ENCODE measurements at places on chromosomes 16 and 17. TPM values are rescaled to one million over a fixed set of nuclear protein-coding genes. Genes with fewer than 3 reads are reported as not detected.
A peak's percentile ranks its signal among the peaks of the same experiment; 100 is the strongest.

GRCh38 chr17:28725166-28725659 lies 820 bp downstream of the TLCD1 start:
- DNase-seq, result no peak
- peak overlapping the region; percentile 25 for H3K4me3 ChIP-seq
- H3K36me3 ChIP-seq, result peaks cover 33% of the 10 kb centered on the region
- H3K27ac ChIP-seq, result peak overlapping the region; percentile 99
- no peaks in the 10 kb centered on the region for H3K27me3 ChIP-seq

DNA sequence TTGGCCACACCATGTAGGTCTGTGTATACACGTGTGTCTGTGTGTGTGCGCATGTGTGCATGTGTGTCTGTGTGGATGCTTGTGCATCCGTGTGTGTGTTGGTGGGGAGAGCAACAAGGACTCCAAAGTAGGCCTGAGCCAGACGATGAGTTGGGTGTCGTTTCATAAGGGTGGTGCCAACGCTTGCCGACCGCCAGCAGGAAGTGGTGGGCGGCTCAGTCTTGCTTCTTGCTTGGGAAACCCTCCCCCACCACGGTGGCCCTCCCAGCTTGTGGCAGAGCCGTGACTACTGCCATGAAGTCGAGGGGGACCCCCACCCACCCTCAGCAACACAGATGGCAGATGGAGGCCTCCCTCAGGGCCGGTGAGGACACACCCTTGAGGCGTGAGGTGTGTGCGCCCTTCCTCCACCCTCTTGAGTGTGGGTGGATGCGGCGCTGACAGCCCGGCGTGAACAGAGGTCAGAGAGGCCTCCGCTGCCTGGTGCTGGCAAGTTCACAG lies 17.5 kb downstream of the SBK1 start:
- H3K36me3 ChIP-seq, result no peaks in the 10 kb centered on the region
- H3K27me3 ChIP-seq, result no peaks in the 10 kb centered on the region
- no peak overlapping the region for H3K27ac ChIP-seq
- no peak for DNase-seq
- no peaks in the 10 kb centered on the region for H3K4me1 ChIP-seq

GRCh38 chr17:76865174-76865573 lies 3.0 kb upstream of the MGAT5B start:
- H3K4me3 ChIP-seq, result no peak overlapping the region
- no peak for DNase-seq
- no peak overlapping the region for H3K27ac ChIP-seq
- no peaks in the 10 kb centered on the region for H3K4me1 ChIP-seq
- no peaks in the 10 kb centered on the region for H3K27me3 ChIP-seq

- H3K4me3 ChIP-seq, result no peak overlapping the region
- no peaks in the 10 kb centered on the region for H3K27me3 ChIP-seq
- H3K36me3 ChIP-seq, result no peaks in the 10 kb centered on the region
- no peak for DNase-seq
- H3K4me1 ChIP-seq, result peaks cover 6% of the 10 kb centered on the region
- H3K27ac ChIP-seq, result no peak overlapping the region
Observed at GRCh38 chr16:75758215-75758614, 31.9 kb upstream of the CPHXL start.

KRT12 gene
- not detected for total RNA-seq

NACA2 gene
- total RNA-seq, result not detected
